ENCODE measurements at places on chromosomes 6 and 20.

DNA sequence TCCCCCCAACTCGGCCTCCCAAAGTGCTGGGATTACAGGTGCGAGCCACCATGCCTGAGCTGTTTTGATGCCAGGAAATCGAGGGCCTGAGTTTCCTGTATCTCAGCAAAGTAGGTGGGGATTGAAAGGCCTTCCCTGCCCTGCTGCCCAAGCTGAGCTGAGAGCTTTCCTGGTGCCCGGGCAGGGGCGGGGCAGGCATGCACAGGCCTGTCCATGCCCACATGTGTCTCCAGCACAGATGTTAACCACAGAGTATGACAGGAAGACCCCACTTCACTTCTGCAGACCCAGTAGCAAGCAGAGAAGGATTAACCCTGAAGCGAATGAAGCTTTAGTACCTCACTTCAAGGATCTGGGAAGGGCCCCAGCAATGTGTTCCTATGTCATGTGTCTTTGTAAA is 66.0 kb downstream of the GPR6 start:
- DNase-seq = no peak

DNA sequence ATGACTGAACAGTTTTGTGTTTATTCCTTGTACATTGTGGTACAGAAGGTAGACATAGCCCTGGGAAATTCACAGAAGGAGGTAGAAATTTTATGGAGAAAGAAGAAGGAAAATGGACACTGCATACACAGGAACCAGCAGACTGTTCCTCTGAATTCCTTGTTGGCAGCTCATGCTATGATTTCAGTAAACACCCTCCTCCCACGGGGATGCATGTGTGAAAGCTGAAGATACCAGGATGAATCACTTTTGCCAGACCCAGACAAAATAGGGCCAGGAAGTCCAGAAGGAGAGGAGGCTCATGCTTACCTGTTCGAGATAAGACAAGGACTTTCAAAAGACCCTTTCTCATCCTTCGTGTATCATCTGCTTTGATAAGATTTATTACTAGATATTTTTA is 110.3 kb upstream of the GGTLC1 start:
- no peak for DNase-seq

DNA sequence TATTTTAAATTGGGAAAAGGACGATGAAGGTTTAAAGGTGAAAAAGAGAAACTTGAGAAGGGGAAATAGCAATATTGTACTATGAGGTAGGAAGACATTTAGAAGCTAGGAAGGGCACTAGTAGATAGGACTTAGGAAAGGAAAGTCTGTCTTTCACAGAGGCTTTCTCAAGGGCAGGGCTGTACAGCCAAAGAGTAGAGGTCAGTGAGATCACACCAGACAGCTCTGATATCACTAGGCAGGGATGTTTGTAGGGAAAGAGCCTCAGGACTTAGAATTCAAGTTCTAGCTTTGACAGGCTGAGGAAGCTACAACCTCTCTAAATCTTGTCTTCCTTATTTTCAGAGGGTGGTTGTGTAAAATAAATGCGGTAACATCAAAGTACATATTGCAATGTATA is 160.4 kb upstream of the SLC22A16 start:
- no peak for DNase-seq

- DNase-seq = no peak
Observed at GRCh38 chr20:24895898-24896658, 53.0 kb upstream of the CST7 start.
